Epithelial cell of umbilical artery (primary cell): ENCODE measurements at places on chromosomes 12 and 14. TPM values are rescaled to one million over a fixed set of nuclear protein-coding genes. Genes with fewer than 3 reads are reported as not detected.

LBHD2 gene
- not detected in 2 replicates for total RNA-seq

ASCL1 gene
- not detected in 2 replicates for total RNA-seq

SNRPF gene
- total RNA-seq: 25.0 and 37.4 TPM in 2 replicates

GCH1 gene
- total RNA-seq: 3.2 and 14.6 TPM in 2 replicates

KCNC2 gene
- not detected in 2 replicates for total RNA-seq
